ENCODE measurements at places on chromosomes 2 and 18.
A peak's percentile ranks its signal among the peaks of the same experiment; 100 is the strongest.

GRCh38 chr2:108926561-108927380 is 62.2 kb downstream of the EDAR start:
- no peak for DNase-seq

GRCh38 chr2:203238292-203238703 is 520 bp upstream of the CYP20A1 start:
- no peak for DNase-seq

GRCh38 chr18:79640064-79640672 is 39.4 kb upstream of the CTDP1 start:
- DNase-seq: no peak

DNA sequence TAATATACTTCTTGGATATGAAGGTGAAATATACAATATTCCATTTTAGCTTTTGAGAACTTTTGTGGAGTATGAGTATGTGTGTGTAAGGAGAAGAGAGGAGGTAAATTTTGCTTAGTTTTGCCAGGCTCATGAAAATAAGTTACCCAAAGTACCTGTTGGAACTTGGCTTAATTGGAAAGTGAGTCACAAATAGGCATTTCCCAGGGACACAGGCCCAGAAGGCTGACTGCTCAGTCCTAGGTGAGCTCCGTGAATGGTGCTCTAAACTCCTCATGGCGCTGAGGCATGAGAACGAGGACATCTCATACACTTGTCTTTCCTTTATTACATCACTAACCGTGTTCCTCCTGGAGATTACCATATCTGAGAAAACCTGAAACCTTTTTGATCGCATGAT is 148.5 kb upstream of the RAB12 start:
- no peak for DNase-seq

DNA sequence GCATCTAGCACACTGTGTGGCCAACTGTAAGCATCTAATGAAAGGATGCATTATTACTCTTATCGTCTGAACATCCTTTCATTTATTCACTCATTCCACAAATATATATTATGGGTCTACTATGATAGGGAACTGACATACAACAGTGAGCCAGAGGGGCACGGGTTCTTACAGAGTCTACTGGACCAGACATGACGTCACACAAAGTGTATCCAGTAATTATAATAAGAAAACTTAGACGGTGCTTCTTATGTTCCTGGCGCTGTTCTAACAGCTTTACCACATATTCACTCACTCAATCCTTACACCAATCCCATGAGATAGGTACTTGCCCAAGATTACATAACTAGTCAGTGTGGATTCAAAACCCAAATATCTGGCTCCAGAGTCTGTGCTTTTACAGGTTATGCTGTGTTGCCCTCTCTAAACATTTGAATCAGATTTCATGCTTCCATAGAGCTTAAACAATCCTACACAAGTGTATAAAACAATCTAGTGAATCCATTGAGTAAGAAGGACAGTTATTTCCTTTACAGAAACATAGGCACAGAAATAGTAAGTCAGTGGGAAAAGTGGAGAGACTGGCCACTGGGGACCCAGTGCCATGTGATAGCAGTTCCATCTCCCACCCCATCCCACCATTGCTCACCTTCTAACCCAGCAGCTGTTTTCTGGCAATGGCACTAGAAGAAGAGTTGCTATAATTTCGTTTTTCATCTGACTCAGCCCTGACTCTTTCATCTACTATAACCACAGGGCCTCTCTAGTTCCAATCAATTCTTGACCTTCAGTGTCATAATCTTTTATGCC is 24.2 kb upstream of the ARL5A start:
- no peak for DNase-seq

- DNase-seq: no peak
Measured at GRCh38 chr2:58800881-58801280, 559.8 kb upstream of the FANCL start.

GRCh38 chr2:71129902-71130151 is 202 bp downstream of the MCEE start:
- DNase-seq: no peak

DNA sequence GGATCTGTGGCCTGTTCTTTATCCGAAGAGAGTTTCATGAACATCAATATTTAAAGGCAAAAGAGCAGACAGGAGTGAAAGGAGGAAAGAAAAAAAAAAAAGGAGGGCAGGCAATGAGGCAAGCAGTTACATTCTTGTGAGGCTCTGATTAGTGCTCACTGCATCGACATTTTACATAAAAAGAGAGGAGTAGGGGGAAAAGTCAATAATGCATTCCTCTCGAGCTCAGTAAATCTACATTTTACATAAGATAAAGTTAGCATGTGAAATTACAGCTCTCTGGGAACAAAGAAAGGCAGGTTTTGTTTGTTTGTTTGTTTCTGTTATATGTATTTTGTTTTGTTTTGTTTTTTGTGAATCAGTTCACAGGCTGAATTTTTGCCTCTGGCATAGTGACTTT is 187.1 kb upstream of the ARL4C start:
- no peak for DNase-seq

DNA sequence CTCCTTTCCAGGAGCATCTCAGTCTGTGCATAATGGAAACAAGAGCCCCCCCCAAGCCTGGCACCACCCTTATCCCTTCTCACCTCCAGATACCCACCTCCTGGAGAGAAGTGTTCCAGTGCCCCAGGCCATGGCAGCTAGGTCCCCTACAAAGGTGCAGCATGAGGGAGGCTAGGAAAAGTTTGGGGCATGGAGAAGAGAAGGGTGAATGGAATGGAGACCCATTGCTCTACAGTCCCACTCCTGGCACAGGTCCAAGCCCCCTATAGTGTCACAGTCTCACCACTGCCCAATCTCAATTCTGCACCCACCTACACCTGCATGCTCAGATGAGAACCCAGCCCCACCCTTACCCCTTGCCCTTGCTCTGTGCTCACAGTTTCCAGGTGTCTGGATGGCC is 897 bp downstream of the SLC23A3 start:
- no peak for DNase-seq

- no peak for DNase-seq
Measured at GRCh38 chr2:66095820-66096345, 339.0 kb upstream of the MEIS1 start.

GRCh38 chr2:31188131-31188530 is 29.2 kb downstream of the CAPN14 start:
- DNase-seq: no peak

- no peak for DNase-seq
Measured at GRCh38 chr2:9168821-9169221, 37.8 kb upstream of the ASAP2 start.

GRCh38 chr18:33751613-33752221 is 173.7 kb downstream of the ASXL3 start:
- no peak for DNase-seq

DNA sequence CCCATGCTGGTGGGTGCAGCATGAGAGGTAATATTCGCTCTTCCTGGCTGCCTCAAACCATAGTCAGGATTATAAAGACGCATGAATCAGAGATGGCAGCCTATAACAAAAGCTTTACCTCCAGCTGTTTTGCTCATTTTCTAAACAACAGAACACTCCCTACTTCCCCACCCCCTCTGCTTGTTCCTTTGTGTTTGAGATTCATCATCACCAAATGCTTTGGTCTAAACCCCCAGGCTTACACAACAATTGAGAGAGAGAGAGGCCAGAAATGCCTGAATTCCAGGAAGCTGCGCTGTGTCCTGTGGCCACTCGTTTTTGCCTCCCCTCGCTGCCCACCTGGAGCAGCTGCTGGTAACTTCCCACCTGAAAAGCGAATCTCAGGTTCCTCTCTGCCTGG is 78.8 kb upstream of the CAPN13 start:
- no peak for DNase-seq

DNA sequence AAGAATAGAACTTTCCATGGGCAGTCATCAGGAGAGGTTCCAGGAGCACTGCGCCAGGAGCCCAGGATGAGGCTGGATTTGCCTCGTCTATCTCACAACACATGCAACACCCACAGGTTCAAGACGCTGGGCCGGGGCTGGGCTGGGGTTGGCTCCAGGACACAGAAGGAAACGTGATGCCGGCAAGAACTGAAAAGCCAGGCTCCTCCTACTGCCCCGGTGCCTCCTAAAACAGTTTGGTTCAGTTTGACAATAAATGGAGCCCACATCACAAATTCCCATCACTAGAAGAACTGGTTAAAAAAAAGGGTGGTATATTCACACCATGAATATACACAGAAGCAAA is 75.9 kb downstream of the INHBB start:
- DNase-seq: no peak

DNA sequence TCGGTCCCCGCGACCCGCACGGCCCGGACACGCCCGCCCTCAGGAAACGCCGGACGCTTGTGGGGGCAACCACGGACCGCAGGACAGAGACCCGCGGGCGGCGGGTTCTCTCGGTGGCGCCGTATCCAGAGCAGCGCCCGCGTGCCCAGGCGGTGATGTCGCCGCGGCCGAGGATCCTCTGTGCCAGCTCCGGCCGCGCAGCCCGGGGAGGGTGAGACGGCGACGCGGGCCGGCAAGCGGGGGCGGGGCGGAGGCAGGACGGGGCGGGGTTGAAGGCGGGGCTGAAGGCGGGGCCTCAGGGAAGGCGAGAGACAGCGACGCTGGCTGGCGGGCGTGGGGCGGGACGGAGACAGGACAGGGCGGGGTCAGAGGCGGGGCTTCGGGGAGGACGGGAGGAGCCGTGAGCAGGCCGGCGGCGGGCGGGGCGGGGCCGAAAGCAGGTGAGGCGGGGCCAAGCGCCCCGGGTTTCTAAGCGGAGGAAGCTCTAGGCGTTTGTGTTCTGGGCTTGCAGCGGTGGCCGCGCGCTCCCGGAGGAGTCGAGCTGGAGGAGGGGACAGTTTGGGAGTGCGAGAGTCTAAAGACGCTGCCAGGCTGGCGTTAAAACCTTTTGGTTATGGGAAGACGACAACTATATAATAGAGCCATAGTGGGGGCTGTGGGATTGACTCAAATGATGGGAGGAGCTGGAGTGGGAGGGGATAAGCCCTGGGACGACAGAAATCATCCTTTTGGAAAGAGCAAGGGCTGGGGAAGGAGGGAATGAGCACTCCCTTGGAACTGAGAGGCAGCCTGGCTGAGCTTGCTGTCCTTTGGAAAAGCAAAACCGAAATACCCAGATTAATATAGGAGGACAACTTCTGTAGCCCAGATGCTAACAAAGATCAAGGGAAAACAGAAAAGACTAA is at the start of gene DSEL:
TSS of gene DSEL (minus strand) at position 182 of the 905 bp plus-strand sequence. CDS start 2,112 bp downstream, outside the sequence.
- peak; percentile 90 for DNase-seq

- no peak for DNase-seq
Measured at GRCh38 chr2:166246901-166247300, 119.1 kb upstream of the SCN1A start.

- no peak for DNase-seq
Measured at GRCh38 chr2:102256874-102257462, 54.4 kb upstream of the IL1RL1 start.

DNA sequence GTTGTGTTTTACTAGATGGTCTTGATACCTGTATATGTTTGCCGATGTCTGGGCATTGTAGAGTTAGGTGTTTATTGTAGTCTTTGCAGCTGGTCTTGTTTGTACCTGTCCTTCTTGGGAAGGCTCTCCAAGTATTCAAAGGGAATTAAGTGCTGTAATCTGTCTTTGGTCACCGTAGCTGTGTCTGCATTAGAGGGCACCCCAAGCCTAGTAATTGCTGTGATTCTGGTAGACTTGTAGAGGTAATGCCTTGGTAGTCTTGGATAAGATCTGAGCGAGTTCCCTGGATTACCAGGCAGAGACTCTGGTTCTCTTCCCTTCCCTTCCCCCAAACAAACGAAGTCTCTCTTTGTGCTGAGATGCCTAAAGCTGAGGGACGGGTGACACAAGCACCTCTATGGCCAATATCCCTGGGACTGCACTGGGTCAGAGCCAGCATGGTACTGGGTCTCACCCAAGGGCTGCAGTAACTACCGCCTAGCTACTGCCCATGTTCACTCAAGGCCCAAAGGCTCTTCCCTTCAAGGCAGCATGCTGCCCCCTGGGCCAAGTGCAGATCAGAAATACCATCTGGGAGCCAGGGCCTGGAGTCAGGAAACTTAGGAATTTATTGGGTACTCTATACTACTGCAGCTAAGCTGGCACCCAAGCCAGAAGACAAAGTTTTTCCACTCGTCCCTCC is 27.1 kb downstream of the STPG4 start:
- DNase-seq: no peak

GRCh38 chr2:71043531-71044407 is 24.7 kb upstream of the NAGK start:
- DNase-seq: no peak

DNA sequence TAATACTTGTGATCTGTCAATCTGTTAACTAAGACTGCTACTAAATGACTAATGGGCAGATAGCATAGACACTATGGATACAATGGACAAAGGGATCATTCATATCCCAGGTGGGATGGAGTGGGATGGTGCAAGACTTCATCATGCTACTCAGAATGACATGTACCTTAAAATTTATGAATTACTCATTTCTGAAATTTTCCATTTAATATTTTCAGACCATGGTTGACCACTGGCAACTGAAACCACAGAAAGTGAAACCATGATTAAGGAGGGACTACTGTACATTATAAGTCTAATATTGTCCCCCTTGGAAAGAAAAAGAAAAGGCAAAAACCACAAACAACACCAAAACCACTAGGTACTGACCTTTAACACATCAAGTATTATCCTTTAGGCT is 247.0 kb upstream of the SYT4 start:
- DNase-seq: no peak

- DNase-seq: no peak
Measured at GRCh38 chr18:68121826-68122225, 593.1 kb downstream of the TMX3 start.

- no peak for DNase-seq
Measured at GRCh38 chr2:70670626-70671025, 97.4 kb downstream of the ADD2 start.

DNA sequence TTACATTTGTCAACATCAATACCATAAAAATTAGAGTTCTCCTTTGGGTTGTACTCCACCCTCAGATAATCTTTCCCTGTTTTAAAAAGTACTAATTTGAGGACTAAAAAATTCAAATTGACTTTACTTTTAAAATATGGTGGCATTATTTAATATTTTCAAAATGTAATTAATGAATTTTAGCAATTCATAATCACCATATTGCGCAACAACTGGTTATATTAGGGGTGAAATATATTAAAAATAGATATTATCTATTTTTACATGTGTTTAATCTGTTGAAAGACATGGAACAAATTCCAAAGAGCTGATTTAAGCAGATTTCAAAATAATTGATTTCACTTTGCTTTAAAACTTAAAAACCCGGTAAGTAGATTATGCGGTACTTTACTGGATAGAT is 236.6 kb upstream of the NOL4 start:
- no peak for DNase-seq

DNA sequence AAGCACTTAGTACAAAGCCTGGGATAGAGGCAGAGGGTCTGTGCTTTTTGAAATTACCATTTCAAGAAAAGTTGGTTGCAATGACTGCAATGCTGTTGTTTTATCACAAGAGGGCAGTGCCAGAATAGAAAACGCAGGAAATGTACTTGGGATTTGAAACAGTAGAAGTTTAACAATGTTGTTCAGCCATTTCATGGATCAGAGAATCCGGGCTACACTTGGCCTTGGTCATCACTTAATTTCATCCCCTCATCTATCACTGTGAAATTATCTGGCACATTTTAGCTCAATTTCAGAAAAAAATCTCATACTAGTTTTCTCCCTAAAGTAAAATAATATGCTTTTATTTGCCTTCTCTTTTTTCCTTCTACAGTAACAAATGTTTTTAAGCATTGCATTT is 70.8 kb downstream of the RAPGEF4 start:
- DNase-seq: peak; percentile 61

GRCh38 chr2:175737722-175738361 is 264.2 kb downstream of the LNPK start:
- DNase-seq: no peak
